ENCODE measurements at places on chromosomes 4 and X.

- DNase-seq: no peak
Measured at GRCh38 chr4:138892483-138893407, 122.8 kb upstream of the NOCT start.

DNA sequence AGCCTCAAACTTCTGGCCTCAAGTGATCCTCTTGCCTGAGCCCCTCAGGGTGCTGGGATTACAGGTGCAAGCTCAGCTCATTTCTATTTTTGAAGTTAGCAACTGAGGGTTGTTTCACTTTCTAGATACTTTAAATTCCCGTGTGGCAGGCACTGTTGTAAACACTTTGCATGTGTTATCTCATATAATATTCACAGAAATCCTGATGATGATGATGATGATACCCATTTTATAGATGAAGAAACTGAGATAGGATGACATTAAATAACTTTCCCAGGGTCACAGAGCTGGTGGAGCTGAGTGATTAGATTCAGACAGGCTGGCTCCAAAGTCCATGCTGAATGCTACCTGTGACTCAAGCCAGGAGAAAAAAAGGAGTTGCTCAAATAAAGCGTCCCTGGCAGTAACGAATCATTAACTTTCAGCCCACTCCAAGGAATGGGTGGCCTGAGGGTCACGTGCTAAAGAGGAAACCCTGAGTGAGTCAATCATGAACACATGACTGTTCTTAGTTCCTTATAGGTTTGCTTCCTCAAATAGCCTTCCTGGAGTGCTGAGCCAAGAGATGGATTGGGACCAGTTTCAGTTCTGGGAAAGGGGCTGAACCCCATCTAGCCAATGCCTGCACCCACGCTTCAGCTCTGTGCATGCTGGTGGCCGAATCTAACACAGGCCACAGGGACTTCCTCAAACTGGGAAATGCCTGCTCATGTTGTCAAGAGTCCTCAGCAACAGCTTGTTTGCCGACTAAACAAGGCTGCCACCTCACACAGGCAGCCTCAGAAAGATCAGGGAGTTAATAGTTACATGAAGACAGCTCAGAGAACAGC lies 52.8 kb downstream of the RBM47 start:
- peak; percentile 38 for DNase-seq

DNA sequence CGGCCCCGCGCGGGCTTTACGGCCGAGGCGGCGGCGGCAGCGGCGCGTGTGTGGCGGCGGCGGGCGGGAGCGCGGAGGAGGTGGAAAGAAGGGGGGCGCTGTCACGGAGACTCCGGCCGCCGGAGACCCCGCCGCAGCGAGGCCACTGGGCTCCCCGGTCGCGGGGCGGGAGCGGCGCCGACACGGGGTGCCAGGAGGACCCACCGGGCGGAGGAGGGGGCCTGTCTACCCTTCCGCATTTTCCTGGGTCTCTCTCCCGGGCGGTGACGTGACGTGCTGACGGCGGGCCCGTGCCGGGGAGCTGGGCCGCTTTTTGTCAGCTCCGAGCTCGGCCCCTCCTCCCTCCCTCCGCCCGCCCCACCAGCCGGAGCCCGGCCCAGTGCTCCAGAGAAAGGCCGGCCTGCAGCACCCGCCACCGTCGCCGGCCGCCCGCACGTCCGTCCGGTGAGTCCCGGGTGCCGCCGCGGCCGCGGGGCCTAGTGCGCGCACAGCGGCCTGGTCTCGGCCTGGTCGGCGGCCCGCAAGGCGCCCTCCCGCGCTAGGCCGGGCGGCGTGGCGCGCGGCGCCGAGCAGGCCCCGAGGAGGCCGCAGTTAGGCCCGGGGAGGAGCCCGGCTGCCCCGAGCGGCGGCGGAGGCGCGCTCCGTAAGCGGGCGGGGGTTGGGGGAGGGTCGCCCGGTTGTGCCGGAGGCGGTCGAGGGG lies at the start of gene ZFX:
Gene ZFX, plus strand, starts transcription at position 379 of the 700 bp plus-strand sequence. CDS start 23,014 bp downstream, outside the sequence.
- no peak for DNase-seq

GRCh38 chr4:97558204-97558778 lies 585.0 kb downstream of the STPG2 start:
- no peak for DNase-seq

- DNase-seq: no peak
Measured at GRCh38 chr4:88018466-88018865, 11.0 kb downstream of the PKD2 start.

- no peak for DNase-seq
Measured at GRCh38 chrX:123830309-123830708, 29.5 kb upstream of the XIAP start.

- no peak for DNase-seq
Measured at GRCh38 chr4:138659812-138660316, 355.7 kb upstream of the NOCT start.

DNA sequence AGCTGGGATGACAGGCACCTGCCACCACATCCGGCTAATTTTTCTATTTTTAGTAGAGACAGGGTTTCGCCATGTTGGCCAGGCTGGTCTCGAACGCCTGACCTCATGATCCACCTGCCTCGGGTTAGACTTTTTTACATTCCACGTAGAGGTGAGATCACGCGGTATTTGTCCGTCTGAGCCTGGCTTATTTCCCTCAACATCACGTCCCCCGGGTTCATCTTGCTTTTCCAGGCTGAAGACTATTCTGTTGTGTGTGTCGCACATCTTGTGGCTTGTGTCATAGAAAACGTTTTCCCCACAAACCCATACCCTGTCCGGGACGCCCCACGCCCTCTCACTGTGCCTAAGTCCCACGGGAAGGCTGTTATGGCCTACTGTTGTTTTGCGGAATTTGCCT lies 185.3 kb downstream of the CRLF2 start:
- DNase-seq: no peak

- peak; percentile 35 for DNase-seq
Measured at GRCh38 chr4:182143822-182144625, 99.2 kb upstream of the TENM3 start.

GRCh38 chr4:139007640-139008039 lies 7.9 kb upstream of the NOCT start:
- no peak for DNase-seq

- DNase-seq: no peak
Measured at GRCh38 chrX:129755779-129756650, 17.2 kb downstream of the XPNPEP2 start.

GRCh38 chrX:38277136-38277535 lies 50.2 kb downstream of the RPGR start:
- DNase-seq: no peak

- DNase-seq: no peak
Measured at GRCh38 chr4:88573276-88573980, 18.9 kb upstream of the HERC3 start.

- no peak for DNase-seq
Measured at GRCh38 chrX:46278572-46278971, 266.6 kb downstream of the ZNF674 start.

DNA sequence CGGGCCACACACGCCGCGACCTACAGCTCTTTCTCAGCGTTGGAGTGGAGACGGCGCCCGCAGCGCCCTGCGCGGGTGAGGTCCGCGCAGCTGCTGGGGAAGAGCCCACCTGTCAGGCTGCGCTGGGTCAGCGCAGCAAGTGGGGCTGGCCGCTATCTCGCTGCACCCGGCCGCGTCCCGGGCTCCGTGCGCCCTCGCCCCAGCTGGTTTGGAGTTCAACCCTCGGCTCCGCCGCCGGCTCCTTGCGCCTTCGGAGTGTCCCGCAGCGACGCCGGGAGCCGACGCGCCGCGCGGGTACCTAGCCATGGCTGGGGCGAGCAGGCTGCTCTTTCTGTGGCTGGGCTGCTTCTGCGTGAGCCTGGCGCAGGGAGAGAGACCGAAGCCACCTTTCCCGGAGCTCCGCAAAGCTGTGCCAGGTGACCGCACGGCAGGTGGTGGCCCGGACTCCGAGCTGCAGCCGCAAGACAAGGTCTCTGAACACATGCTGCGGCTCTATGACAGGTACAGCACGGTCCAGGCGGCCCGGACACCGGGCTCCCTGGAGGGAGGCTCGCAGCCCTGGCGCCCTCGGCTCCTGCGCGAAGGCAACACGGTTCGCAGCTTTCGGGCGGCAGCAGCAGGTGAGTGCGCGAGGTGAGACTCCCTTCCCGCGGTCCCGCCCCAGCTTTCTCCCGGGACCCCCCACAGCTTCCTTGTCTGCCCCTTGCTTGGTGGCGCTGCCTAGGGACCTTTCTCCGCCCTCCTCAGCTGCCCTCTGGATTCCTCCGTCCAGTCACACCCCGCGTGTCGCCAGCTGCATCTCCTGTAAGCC lies 678 bp downstream of the BMP3 start:
- DNase-seq: peak; percentile 1

- DNase-seq: no peak
Measured at GRCh38 chrX:136684120-136684519, 36.2 kb downstream of the CD40LG start.

DNA sequence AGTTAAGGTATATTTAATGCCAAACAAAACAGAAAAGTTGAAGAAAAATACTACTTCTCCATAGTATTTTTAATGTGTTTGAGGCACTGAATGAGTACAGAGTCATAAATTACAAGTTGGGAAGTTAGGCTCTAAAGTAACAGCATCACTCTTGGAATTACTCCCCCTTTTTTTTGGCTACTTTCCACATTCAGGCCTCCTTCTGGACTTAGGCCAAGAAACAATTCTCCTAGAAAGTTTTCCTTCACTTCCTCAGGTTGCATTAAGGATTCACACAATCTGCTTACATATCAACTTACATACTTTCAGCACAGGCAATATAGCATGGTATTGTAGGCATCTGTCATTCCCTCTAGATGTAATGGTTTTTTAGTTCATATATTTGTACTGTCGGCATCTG lies 52.1 kb downstream of the TMEM165 start:
- DNase-seq: no peak

DNA sequence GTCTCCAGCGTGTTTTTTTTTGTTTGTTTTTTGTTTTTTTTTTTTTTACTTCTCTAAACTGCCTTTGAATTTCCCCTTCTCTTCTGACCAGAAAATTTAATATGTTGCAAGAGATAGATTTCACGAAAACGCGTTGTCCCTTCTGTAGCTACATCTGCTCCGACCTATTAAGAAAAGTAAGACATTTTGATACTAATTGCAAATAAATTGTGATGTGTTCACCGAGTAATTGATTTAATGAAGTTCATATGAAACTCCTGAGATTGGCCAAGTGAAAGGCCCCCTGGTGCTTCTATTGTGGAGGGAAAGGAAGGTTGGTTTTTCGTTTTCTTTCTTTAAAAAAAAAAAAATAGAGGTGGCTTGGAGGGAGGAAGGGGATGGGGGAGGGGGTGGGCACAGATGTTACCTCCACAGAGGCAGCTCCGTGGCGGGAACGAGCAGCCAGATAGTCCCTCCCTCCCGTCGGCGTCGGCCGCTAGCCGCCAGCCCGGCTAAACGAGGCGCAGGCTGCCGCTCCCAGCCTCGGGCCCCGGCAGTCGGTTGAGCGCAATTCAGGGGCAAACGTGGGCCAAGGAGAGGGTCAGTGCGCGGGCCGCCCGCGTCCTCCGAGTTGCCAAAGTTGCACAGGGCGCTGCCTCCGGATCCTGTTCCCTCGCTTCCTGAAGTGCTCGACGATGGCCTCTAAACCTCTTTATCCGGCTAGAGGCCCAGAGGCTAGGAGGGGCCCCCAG lies 139.1 kb upstream of the ZIC3 start:
- DNase-seq: no peak

- DNase-seq: no peak
Measured at GRCh38 chr4:70138751-70139150, 15.3 kb upstream of the PRR27 start.

GRCh38 chr4:102338405-102338804 lies 6.9 kb downstream of the SLC39A8 start:
- no peak for DNase-seq

DNA sequence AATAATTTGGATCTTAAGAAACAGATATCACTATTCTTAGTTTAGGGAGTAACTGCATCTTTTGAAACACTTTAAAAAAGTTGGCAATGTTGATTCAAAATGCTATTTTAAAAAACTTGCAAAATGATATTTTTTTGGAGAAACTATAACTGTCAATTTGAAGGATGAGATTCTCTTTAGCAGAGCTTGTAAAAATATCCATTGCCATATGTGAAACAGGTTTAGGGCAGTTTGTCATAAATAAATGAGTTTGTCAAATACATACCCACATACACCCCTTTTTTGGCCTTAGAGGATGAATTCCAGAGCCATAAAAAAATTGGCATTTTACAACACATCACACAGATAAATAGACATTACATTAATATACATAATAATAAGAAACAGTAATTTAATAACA lies 174.6 kb downstream of the BMPR1B start:
- DNase-seq: no peak

DNA sequence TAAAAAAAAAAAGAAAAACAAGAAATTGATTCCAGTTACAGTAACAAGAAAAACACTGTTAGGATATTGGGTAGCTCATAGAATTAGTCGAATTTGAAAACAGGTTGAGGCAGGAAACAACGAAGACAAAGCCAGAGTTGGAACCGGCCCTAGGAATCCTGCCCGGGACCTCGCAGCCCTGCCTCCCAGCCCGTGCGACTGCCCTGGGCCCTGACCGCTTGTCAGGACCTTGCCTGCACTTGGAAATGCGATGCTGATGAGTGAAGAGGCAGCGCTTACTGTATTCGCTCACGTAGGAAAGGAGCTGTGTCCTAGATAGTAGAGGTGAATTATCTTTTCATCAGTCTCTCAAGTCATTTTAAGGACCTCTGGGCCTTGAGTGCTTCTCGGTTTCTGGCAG lies 611.7 kb upstream of the FAT1 start:
- no peak for DNase-seq

DNA sequence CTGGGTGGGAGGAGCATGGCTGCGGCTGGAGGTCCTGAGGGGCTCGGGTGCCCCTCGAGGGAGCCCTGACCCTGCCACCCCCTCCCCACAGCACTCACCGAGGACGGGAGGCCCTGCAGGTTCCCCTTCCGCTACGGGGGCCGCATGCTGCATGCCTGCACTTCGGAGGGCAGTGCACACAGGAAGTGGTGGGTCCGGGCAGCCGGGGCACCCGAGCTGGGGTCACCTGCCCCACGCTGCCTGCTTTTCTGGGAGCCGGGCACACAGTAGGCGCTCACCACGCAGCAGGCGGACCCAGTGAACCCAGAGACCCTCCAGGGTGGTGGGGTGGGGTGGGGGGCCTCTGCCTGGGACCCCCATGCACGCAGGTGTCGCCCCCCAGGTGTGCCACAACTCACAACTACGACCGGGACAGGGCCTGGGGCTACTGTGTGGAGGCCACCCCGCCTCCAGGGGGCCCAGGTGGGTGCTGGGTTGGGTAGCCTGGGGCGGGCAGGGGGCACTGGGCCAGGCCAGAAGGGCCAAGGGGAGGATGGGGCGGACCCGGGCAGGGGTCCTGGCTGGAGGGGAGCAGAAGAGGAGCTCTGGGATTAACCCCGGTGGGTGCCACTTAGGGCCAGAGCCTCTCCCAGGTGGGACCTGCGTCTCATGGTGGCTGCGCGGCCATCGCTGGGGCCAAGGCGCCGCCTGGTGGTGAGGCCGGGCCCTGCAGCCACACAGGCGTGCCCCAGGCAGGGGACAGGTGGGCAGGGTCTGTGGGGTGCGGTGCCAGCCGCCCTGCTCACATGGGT lies 1.4 kb downstream of the HGFAC start:
- DNase-seq: no peak

GRCh38 chrX:65681810-65682209 lies 14.4 kb downstream of the MSN start:
- no peak for DNase-seq

GRCh38 chr4:121562811-121563210 lies 134.0 kb downstream of the ANXA5 start:
- no peak for DNase-seq

- no peak for DNase-seq
Measured at GRCh38 chr4:33091961-33092360, 2371.8 kb downstream of the PCDH7 start.

GRCh38 chr4:159178151-159178546 lies 75.3 kb downstream of the RAPGEF2 start:
- DNase-seq: no peak
